Heart left ventricle (tissue), 16 donors: ENCODE measurements at places on chromosomes 7 and 10.

DNA sequence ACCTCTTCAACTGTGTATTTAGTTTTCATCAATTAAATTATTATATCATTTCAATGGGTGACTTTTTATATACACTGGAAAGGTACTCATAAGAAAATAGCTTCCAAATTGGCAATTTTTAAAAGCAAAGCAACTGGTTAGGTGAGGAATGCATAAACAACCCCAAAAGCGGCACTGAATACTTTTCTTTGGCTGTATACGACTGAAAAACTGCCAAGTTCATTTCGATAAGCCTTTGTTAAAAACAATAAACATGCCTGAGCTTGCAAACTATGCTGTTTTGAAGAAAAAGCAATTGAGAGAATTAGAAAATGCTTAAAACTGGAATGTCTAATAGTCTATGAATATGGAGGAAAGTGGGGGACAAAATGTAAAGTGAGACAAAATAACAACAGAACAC is 2.9 kb downstream of the SLC16A12 start:
- DNase-seq = no peak

DNA sequence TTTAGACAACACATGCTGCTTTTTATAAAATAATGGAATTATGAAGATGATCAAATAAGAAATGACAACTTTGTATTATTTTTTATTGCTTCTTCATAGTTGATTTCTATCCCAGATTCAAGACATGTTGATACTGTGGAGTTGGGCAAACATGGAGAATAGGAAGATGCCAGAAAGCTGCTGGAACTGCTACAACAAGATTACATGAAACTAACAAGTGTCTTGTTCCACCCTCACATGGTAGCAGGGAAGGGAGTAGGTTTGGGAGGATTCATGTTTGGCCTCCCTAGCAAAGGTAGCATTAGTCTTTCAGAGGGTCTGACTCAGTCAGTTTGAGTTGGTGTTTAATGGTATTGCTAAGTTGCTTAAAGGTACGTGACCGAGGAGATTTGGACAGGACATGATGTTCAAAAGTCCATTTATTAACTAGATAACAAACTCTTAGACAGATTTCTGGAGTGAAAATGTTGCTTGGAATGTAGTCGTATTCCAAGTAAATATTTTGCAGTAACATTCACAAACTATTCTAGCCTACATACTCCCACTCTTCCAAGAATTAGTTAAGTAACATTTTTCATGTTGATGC is 33.1 kb downstream of the PRR15 start:
- DNase-seq = no peak

DNA sequence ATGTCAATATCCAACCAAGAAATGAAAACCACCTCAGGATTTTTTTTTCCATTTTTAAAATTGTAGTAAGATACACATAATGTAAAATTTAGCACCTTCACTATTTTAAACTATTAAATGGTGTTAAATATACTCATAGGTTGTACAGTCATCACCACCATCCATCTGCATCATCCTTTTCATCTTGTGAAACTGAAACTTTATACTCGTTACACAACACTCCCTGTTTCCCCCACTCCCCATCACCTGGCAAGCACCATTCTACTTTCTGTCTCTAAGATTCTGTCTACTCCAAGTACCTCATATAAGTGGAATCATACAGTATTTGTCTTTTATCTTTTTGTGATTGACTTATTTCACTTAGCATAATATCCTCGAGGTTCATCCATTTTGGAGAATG is 335.2 kb upstream of the NPSR1 start:
- no peak for DNase-seq

DNA sequence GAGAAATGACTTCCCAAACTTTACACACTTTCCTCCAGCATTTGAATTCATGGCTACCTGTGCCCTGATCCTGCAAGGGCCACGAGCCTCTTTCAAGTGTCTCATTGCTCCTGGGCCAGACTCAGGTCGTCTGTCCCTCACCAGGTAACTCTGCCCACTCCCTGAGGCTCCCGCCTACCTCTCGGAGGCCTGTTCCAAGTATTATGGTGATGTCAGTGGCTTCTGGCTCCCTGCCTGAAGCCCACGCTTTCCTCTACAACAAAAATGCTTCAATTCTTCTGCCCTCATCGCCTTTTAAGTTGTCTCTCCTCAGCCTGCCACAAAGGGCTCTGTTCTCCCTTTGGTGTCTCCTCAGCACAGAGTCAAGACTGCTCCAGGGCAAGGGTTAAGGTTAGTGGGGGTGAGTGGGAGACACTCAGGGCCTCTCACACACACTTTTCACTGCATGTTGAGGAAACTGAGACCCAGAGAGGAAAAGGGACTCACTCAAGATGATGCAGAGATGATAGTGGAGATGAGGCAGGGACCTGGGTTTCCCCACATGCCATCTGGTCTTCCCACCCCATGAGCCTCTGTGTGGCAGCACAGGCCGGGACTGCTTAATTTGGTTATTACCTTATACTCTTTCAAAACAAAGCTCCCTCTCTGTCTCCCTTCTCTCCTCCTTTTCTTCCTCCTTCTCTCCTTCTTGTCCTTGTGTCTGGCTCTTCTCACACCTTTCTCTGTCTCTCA is 28.3 kb upstream of the EGR2 start:
- no peak for DNase-seq

- no peak for DNase-seq
These were observed 8.8 kb downstream of the ACADSB start for GRCh38 chr10:123017421-123018165.

- no peak for DNase-seq
These were observed 10.6 kb downstream of the SLC25A16 start for GRCh38 chr10:68516766-68517165.

- no peak for DNase-seq
These were observed 53.0 kb downstream of the PHYHIPL start for GRCh38 chr10:59229441-59229840.

DNA sequence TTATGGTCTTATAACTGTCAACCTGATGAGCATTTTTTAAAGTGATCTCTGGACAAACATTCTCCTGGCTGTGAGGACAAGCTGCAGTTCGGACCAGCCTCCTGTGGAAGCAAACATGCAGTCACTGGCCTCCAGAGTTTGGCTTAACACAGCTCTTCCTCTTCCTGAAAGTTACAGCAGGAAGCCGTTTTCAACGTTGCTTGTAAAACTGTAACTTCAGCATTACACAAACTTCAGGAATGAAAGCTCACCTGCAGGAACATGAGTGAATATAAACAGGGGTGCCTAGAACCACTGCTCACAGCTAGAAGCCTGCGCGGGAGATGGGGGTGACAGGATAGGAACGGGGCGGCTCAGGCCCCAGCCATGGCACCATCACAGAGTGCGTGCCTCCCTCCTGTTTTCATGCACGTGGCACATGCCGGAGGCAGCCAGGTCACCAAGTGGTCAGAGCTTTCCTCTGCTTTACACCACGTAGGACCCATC is 292.9 kb upstream of the PITRM1 start:
- no peak for DNase-seq

GRCh38 chr10:30436191-30436611 is 2.2 kb downstream of the MAP3K8 start:
- DNase-seq = no peak

GRCh38 chr10:96618653-96619052 is 31.8 kb upstream of the TM9SF3 start:
- DNase-seq = peak; percentile 52

- no peak for DNase-seq
These were observed 253.3 kb downstream of the PRPF18 start for GRCh38 chr10:13840036-13840435.

DNA sequence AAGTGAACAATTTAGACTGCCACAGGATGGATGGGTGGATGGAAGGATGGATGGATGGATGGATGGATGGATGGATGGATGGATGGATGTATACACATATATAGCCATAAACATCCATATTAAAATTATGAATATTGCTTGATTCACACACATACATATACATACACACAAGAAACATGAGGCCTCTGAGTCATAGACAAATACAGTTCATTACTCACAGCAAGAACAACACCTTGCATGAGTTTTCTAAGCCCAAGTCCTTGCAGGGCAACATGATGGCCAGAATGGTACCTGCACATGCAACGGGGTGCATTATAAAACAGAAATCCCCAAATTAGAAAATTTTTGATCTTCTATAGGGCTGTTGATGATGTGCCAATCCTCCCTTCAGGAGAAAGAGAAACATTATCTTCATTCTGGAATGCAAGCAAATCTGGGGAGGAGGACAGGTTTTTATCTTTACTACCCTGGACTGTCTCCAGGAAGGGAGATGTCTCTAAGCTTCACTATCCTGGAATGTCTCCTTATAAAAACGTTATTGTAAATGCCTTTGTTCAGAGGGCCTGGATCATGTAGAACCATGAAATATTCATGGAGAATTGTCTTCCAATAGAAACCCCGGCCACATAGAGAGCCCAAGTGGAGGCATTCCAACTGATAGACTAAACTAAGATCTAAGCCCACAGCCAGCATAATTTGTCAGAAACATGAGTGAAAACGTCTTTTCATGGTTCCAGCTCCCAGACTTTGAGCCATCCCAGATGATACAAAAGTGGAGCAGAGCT is 238.6 kb upstream of the LRRN3 start:
- DNase-seq = no peak

GRCh38 chr7:19404912-19405329 is 259.7 kb upstream of the FERD3L start:
- no peak for DNase-seq

- DNase-seq = no peak
These were observed 771.7 kb downstream of the SORCS1 start for GRCh38 chr10:106392778-106393177.

GRCh38 chr7:124896001-124896400 is 33.6 kb downstream of the POT1 start:
- DNase-seq = no peak

- DNase-seq = no peak
These were observed 30.6 kb downstream of the ADARB2 start for GRCh38 chr10:1706711-1707110.

- no peak for DNase-seq
These were observed 96.1 kb upstream of the BMPER start for GRCh38 chr7:33809228-33809627.

GRCh38 chr10:132662186-132662920 is 123.6 kb downstream of the NKX6-2 start:
- DNase-seq = no peak

DNA sequence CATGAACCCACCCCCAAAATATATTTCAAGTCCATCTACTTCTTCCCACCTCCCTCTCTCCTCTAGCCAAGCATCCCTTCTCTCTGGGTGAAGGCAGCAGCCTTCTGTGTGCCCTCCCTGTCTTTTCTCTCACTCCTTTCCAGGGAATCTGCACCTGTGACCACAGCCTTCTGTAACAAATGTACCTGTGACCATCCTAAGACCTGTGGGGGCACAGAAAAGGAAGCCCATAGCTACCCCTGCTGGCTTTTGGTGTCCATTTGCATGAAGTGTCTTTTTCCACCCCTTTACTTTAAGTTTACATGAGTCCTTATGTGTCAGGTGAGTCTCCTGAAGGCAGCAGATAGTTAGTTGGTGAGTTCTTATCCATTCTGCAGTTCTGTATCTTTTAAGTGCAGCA is 2.0 kb upstream of the TBXAS1 start:
- DNase-seq = no peak

DNA sequence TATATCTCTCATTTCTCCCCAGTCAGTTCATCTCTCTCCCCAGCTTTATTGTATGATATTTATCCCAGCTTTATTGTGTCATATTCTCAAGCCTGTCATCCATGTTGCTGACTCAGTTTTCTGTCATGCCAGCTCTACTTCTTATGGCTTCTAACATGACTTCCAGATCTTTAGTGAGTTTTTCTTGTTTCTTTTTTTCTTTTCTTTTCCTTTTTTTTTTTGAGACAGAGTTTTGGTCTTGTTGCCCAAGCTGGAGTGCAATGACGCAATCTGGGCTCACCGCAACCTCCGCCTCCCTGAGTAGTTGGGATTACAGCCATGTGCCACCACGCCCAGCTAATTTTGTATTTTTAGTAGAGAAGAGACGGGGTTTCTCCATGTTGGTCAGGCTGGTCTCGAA is 28.7 kb upstream of the CALU start:
- no peak for DNase-seq

DNA sequence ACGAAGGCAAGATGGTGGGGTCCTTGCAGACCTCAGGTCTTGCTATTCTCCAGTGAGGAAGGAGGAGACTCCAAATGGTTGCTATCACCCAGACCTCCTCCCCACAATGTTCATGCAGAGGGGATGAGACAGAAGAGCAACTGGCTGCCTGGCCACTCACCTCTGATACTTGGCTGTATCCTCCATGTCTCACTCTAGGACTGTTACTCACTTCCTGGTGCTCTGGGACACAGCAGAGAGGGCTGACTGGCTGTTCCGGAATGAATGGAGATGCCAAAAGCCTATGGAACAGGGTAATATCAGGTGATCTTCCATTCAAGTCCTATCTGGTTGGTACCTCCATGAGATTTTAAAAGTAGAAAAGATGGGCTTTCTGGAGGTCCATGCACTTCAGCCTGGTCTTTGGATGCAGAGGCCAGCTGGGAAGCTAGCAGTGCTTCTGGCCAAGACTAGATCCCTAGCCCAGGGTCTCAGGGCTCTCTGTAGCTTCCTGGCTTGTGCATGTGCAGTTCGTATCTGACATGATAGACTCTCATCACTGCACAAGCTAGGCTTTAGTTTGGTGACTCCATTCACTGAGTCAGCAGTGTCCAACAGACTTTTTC is 27.0 kb upstream of the ABI1 start:
- DNase-seq = no peak

DNA sequence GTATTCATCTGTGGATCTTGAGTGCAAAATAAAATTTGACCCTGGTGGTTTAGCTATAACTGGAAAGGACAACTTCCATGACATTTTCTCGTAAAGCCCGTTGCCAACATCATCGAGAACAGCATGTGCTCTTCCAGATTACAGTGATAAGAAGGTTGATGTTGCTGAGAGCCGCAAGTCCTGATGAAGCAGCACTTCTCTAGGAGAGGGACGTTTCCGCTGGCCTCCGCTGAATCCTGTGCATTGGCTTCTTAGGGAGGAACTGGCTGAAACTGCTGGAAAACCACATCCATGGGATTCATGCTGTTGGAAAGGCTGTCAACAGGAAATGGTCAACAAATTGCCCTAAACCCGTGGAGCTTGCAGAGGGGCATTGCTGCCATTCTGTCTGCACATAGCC is 21.4 kb upstream of the ABCB5 start:
- DNase-seq = no peak

- no peak for DNase-seq
These were observed 33.4 kb downstream of the CCM2 start for GRCh38 chr7:45033261-45033930.

DNA sequence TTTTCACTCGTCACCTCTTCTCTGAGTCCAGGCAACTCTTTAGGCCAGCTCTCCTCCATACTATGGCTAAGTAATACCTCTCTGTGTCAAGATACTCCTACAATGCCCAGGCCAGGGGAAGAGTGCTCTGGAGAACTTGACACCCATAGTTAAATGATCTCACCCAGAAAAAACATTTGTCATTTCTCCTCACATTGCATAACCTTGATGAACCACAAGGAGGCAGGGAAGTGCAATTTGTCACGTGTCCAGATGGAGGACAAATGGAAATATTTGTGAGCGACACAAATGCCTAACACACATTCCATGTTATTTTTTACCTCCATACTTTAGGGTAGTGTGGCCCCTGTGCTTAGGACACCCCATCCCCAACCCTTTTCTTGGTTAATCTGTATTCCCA is 78.3 kb downstream of the HTR7 start:
- no peak for DNase-seq

GRCh38 chr7:2125931-2126330 is 106.8 kb downstream of the MAD1L1 start:
- DNase-seq = no peak

- no peak for DNase-seq
These were observed 38.1 kb downstream of the CTTNBP2 start for GRCh38 chr7:117835016-117835664.
